MG63 (cell line): ENCODE measurements at places on chromosomes 5 and 9. TPM values are rescaled to one million over a fixed set of nuclear protein-coding genes. Genes with fewer than 3 reads are reported as not detected.

GRCh38 chr9:89915187-89915586 lies 310.4 kb downstream of the GADD45G start:
- no peak for DNase-seq

PCDHB10 gene
- 0.10 TPM in 1 of 2 replicates, not detected in the other for total RNA-seq

GRCh38 chr5:35183556-35183955 lies 46.7 kb downstream of the PRLR start:
- DNase-seq, result no peak

GRCh38 chr9:115524453-115525059 lies 406.6 kb upstream of the TNC start:
- peak; percentile 5 for DNase-seq

GLDC gene
- total RNA-seq, result 0.82 and 3.2 TPM in 2 replicates

ARL15 gene
- total RNA-seq, result 2.2 and 5.8 TPM in 2 replicates

DRD1 gene
- total RNA-seq, result not detected in 2 replicates

DNA sequence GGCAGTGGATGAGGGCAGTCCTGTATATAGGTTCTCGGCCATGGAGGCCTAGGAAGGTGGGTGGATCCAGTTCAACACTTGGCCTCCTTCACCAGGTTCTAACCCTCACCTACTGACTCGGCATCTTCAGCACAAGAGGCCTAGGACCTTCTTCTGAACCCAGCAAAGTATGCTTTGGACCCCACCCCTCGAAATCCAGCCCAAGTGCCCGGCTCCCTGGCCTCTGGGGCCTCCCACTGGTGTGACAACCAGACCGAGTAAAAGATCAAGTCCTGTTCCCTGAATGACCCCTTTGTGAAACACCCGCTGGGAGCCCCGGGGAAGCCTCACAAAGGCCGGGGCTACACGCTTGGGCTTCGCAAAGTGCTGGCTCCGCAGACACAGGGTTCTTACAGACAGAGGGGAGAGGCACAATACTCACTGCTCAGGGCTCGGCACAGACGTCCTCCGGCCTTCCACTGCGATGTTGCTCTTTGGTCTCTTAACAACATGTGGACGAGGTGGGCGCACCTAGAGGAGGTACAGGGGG lies 47.0 kb downstream of the CRB2 start:
- DNase-seq, result no peak

ATOSB gene
- 0.72 and 2.0 TPM in 2 replicates for total RNA-seq

DNA sequence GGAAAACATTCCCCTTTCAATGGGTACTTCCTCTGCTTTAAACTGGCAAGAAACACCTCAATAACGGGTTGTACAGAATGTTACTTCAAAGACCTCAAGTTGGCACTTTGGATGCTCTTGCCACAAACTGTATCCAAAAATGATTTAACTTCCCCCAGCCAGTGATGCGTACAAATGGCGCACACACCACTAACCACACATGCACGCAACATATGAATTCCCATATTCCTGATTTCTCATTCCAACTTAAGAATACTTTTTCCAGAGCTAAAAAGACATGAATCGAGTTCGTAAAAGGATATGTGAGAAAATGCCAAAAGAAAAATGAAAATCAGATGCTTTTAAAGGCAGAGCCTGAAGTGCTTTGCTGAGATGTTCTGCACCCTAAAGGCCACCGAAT lies 388.0 kb upstream of the PIK3R1 start:
- DNase-seq, result no peak

CENPH gene
- total RNA-seq, result 33.6 and 64.3 TPM in 2 replicates

- no peak for DNase-seq
Observed at GRCh38 chr5:159263569-159263905, 447 bp downstream of the UBLCP1 start.

DNA sequence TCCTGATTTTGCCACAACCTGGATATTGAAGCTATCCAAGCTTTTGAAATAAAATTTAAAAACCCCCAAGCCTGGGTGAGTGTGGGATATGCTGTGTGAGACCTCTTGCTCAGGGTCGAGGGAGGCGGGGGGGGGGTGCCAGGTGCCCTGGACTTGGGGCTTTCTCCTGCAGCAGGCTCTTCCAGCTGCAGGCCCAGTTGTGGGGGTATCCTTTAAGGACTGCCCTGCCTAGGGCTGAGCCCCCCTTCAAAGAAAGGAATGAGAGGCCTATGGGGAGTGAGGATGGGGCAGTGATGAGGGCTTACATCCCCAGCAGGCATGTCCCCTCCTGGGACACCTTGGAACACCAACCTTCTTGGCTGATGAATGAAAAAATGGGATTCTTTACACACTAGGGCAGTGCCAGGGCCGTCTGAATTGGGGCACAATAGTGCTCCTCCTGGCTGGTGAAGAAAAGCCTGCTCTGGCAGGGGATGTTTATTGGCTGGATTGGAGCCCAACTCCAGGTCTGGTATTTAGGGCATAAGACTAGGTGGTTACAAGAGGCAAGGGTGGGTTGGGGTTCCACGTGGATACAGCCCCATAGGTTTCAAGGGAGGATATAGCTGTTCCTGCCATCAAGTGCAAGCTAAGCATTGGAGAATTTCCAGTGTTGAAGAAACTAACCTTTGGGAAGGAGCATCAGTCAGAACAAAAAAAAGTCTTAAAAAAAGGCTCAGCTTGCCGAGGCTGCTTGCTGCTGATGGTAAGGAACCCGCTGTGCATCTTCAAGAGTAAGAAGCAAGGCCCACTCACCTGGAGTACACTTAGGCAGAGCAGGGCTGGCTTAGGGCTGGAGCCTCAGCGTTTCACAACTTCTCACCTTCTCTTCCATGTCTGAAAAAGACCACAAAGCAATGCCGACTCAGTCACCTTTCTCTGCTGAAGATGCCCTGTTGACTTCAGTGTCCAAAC lies 7.0 kb downstream of the HNRNPAB start:
- no peak for DNase-seq

RANBP17 gene
- total RNA-seq, result 5.5 and 10.1 TPM in 2 replicates

FRRS1L gene
- not detected in 2 replicates for total RNA-seq

P4HA2 gene
- total RNA-seq, result 71.0 and 96.8 TPM in 2 replicates

GRCh38 chr5:80127116-80127552 lies 92.0 kb downstream of the THBS4 start:
- no peak for DNase-seq

- DNase-seq, result no peak
Observed at GRCh38 chr5:150294551-150295071, 5.0 kb upstream of the CAMK2A start.

DNA sequence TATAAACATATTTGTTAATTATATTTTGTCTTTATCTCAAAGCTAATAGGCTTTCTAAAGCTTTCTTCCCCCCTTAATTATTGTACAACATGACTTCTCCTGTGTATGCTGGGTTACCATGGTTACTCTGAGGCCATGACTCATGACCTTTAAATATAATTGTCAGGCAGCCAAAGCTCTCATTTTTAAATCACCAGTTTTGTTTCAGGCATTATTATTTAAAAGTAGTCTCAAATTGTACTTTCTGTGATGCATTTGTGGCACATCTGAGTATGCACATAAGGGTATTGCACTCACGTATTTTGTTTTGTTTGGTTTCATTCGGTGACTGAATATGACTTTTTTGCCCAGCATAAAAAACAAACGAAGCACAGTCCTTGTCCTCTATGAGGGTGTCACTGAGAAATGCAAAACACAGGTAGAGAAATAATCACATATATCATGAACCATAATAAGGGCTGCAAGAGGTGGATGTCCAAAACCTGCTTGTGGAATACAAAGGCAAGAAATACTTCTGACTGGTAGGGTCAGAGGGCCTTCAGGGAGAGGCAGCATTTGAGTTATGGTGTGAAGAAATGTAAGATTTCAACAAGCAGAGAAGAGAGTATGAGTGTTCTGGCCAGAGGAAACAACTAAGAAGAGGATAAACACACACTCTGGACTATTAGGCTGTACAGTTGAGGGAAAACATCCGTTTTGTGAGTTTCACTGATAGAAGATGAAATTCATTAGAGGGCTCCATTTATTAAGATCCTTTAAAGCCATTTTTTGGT lies 2.1 kb downstream of the CCDC192 start:
- DNase-seq, result peak; percentile 39

GRCh38 chr5:73899055-73899454 lies 273.1 kb downstream of the ARHGEF28 start:
- no peak for DNase-seq

GRCh38 chr5:101977729-101978345 lies 318.2 kb downstream of the SLCO4C1 start:
- no peak for DNase-seq

DNA sequence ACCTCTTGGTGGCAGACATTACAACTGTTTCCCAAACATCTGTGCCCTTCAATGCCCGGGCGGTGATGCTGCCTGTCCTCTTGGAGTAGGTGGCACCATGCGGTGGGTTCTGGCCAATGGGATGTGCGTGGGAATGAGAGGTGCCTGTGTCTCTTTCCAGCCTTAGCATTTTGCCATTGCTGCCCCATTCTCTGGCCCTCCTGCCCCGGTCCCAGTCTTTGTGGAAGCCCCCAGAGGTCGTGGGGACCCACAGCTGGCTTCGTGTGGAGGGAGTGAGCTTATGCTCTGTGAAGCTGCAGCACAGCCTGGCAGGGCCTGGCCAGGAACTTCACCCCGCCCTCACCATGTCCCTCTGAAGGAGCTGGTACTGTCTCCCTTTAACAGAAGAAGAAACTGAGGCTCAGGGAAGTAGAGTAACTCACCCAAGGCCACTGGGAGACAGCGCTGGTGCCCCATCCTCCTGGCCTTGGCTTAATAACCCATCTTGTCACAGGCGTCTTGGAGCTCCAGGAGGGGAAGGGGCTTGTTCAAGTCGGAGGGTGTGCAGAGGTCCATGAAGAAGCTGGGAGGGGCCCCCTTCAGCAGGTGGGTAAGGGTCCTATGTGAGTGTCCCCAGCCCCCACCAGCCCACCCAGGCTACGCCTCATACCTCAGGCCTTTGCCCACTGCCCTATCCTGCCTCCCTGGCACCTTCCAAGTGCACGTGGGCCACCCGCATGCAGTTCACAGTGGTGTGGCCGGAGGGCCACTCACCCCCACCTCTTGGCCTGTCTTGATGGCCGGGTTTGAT lies 173.6 kb downstream of the GAPVD1 start:
- no peak for DNase-seq

HMMR gene
- total RNA-seq, result 73.4 and 102 TPM in 2 replicates

DNA sequence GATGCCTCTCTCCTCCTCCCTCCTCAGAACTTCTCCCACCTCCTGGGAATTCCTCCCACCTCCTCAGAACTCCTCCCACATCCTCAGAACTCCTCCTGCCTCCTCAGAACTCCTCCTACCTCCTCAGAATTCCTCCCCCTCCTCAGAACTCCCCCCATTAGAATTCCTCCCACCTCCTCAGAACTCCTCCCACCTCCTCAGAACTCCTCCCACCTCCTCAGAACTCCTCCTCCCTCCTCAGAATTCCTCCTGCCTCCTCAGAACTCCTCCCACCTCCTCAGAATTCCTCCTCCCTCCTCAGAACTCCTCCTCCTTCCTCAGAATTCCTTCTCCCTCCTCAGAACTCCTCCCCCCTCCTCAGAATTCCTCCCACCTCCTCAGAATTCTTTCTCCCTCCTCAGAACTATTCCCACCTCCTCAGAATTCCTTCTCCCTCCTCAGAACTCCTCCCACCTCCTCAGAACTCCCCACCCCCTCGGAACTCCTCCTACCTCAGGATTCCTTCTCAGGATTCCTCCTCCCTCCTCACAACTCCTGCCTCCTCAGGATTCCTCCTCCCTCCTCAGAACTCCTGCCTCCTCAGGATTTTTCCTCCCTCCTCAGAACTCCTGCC lies 23.9 kb downstream of the SLC46A2 start:
- DNase-seq, result peak; percentile 79

GRCh38 chr9:93149361-93149760 lies 15.3 kb upstream of the NINJ1 start:
- no peak for DNase-seq

NEUROG1 gene
- total RNA-seq, result not detected in 2 replicates

DNA sequence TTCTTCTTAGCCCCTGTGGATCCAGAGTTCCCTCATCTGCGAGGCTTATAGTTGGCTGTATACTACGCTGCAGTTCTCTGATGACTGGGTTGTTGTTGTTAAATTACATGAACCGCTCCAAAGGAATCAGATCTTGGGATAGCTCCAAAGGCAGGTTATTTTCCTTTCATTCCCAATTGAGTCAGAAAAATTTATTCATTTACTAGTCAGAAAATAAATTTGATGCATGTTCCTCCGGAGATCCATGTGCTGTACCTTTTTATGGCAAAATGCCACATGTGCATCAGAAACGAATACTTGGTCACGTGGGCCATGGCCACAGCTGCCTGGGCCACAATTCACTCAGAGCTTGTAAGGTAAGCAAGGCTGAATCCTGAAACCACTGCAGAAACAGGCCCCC lies 304.0 kb downstream of the NR2F1-AS1 start:
- peak; percentile 20 for DNase-seq

GRCh38 chr5:302966-303365 lies 18.5 kb upstream of the AHRR start:
- no peak for DNase-seq

DNA sequence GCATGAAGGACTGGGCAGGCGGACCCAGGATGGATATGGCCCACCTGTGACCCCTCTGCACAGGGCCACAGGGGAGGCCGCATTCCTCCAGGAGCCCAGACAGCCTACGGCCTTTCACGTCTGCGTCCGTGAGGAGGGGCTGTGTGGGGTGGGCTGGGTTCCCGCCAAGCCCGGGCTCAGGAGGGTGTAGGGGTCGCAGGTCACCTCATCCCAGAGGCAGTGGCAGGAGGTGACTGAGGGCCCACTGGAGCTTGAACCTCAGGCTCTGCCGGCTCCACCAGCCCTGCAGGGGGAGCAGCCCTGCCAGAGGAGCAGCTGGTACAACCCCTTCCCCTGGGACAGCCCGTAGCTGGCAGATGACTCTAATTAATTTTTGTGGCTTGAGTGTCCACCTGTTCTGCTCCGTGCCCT lies 40.7 kb upstream of the CACNA1B start:
- no peak for DNase-seq

DNA sequence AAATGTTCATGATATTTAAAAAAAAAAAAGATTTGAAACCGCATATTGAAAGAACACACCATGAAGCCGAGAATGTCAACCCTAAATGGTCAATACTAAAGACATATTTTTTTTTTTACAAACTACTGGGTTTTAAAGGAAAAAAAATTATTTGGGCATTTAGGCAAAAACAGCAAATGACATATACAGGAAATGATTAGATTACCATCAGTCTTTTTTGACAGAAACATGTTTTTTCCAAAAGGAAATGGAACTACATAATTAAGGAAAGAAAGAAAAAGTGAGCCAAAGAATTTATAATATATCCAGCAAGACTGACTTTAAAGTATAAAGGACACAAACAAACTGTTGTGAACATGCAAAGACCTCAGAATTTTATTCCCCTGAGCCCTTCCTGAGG lies 56.7 kb downstream of the RALGPS1 start:
- no peak for DNase-seq
